ENCODE measurements at places on chromosomes 1 and 21.

GRCh38 chr21:46159390-46159789 lies 4.0 kb upstream of the FTCD start:
- DNase-seq, result no peak

- peak; percentile 95 for DNase-seq
Measured at GRCh38 chr1:206001476-206001888, 1.7 kb downstream of the RAB7B start.

- DNase-seq, result no peak
Measured at GRCh38 chr1:47996406-47997226, 569 bp downstream of the TRABD2B start.

GRCh38 chr1:159338018-159338417 lies 35.9 kb downstream of the FCER1A start:
- no peak for DNase-seq

GRCh38 chr1:69572921-69573320 lies 5.2 kb downstream of the LRRC7 start:
- DNase-seq, result no peak

DNA sequence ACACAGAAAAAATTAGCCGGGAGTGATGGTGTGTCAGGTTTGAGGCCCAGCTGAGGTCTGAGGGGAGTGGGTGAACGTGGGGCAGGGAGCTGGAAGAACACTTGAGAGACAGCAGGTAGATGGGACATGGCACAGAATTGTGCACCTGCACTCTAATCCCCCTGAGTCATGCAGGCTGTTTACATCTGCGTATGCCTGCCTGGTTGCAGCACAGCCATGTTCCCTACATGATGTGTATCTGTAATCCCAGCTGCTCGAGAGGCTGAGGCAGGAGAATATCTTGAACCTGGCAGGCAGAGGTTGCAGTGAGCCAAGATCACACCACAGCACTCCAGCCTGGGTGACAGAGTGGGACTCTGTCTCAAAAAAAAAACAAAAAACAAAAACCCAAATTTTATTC lies 44.8 kb downstream of the ATP5PO start:
- no peak for DNase-seq

DNA sequence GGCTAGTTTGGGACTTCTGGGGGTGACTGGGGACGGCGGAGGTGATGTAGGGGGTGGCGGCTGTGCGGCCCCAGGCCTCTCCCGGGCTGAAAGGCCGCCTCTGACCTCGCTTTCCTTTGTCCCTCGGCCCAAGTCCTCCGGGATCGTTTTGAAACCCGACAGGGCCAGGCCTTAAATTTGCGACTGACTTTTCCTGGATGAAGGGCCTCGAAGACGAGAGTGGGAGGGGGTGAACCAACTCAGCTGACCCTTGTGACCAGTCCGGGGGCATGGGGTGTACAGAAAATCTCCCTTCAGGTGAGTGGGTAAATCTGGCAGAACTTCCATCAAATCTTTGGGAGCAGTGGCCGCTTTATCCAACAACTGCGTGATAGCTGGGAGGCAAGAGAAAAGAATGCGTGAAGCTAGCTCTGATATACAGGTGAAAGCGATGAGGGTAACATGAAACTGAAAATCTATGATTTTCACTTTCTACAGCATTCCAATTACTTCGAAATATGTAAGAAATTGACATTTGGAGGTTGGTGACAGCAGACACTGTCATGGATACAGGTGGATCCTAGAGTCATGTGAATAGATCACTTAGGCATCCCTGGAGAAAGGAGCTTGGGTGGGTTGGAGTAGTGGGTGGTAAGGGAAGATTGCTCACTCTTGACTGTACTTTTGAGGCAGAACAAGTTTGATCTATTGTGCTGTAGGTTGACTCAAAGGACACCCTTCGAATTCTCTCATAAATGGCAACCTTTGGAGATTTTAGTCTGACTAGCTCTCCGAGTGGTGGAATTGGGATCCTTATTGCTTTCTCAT lies 885 bp downstream of the AHCYL1 start:
- no peak for DNase-seq

DNA sequence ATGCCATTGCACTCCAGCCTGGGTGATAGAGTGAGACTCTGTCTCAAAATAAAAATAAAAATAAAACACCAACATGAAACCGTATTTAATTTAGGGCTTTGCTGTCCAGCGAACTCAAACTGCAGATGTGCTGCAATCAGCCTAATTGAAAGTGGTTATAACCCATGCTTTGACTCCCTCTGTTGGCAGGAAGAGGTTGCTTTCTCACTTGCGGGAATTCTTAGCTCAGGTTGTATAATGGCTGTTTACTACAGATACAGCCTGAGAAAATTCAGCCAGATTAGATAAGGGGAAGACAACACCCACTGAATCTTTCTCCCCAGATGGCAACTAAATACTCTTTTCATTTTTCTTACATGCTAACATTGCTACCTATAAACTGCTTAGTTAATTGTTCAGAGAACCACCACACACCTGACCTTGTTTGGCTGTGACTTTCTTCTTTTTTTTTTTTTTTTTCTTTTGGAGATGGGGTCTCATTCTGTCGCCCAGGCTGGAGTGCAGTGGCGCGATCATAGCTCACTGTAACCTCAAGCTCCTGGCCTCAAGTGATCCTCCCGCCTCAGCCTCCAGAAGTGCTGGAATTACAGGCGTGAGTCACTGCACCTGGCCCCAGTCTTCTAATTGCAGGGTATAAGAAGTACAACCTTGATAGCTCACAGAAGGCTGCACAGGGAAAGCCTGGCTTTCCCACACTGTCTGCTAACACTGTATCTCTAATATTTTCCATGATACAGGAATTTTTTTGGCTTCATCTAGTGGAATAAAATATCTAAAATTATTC lies 34.6 kb downstream of the DNTTIP2 start:
- DNase-seq, result peak; percentile 81

DNA sequence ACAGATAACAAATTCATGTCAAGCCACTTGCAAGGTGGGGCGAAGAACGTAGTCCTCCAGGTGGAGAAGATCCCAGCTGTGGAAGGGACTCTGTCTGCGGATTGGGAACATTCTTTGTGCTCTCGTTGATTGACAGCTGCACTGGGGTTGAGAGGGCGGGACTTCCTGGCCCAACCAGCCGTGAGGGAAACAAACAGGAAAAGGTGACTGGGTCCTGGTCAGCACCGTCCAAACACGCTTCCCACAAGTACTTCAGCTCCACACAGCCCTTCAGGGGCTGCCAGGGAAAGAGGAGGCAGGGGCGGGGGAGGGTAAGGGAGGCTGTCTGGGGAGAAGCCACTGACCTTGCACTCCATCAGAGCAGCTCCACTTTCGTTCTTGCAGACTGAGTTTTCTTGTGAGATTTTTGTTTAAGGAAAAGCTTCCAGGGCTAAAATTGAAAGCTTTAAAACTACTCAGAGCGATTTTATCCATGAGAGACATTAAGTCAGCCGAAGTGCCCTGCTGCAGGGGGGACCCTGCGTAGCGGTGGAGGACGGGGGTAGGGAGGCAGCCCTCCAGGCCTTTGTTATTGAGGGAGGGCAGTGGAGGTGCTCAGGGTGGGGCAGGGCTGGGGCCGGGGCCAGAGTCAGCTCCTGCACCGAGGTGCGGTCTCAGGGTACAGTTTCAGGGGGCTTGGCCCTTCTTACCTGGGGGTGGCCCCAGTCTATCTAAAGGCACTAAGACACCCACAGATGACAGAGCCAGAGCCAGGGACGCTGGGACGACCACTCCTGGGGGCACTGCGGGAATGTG lies 21.6 kb upstream of the STUM start:
- DNase-seq, result peak; percentile 19

- DNase-seq, result no peak
Measured at GRCh38 chr1:27821761-27822315, 8.7 kb upstream of the PPP1R8 start.

DNA sequence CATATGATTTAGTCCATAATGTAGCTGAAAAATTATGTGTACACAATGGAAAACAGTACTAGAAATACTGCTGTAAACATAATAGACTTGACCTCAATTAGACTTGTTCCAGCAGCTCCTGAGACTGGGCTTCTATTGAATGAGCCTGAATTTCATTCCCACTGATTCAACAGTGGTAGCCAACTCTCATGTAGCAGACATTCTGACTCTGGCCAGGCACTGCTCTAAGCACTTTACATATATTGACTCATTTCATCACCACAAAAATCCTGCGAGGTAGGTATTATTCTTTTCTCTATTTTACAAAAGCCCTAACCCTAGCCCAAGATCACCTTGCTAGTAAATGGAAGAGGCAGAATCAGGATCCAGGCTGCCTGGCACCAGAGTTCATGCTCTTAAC lies 12.8 kb upstream of the CTSS start:
- no peak for DNase-seq

- DNase-seq, result no peak
Measured at GRCh38 chr1:205373022-205373797, 16.5 kb upstream of the KLHDC8A start.

DNA sequence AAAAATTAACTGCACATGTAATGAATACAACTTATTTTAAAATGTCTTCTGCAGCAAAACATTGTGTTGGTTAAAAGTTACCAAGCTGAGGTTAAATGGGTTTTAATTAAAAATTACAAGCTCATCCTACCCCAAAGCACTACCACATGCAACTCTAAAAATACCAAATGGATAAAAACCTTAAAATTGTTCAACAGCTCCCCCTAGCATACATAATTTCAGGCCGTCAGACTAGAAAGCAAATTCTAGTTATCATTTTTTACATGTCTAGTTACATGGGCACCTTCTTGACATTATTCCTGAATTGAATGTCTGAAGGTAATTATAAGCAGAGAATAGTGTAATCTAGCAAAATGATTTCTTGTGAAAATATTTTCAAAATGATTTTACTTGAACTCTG lies 176.5 kb downstream of the C1orf21 start:
- DNase-seq, result peak; percentile 29

- DNase-seq, result peak; percentile 29
Measured at GRCh38 chr1:210505601-210506496, 177.1 kb downstream of the HHAT start.

DNA sequence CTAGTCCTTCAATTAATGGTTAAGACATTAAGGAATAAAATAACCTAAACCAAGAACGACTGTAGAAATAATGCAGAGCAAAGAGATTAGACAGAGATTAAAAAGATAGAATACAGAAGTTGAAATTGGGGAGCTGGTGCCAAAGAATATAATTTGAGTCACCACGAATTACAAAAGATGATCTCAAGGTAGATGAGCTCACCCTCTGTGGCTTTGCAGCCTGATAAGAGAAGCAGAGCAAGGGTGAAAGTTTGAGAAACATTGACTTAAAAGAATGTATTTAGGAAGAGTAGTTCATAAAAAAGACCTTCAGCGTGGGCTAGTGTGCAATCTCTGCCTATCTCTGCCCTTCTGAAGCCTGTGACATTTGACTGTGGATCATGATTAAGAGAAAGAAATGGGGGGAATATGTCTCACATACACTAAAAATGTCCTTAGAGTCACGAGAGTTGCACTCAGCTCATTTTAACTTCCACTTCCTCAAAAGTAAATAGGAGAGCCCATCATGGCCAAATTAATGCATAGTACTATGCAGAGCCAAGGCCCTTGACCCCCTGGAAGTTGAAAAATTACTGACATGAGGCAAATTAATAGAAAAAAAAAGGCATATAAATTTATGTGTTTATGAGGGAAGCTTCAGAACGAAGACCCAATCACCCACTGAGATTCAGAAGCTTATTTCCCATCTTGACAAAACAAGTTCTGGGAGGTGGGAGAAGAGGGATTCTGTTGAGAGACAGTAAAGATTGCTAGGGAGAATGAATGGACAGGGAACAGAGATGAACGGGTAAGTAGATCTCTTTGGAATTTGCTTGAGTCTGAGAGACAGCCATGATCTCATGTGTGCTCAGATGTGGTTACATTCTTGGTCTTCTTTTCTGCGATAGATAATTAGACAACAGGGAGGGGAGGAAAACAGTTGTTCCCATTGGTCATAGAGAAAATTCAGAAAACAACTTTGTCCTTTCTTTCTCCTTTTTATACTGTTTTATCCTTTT lies 395.4 kb upstream of the LRRC7 start:
- peak; percentile 44 for DNase-seq

DNA sequence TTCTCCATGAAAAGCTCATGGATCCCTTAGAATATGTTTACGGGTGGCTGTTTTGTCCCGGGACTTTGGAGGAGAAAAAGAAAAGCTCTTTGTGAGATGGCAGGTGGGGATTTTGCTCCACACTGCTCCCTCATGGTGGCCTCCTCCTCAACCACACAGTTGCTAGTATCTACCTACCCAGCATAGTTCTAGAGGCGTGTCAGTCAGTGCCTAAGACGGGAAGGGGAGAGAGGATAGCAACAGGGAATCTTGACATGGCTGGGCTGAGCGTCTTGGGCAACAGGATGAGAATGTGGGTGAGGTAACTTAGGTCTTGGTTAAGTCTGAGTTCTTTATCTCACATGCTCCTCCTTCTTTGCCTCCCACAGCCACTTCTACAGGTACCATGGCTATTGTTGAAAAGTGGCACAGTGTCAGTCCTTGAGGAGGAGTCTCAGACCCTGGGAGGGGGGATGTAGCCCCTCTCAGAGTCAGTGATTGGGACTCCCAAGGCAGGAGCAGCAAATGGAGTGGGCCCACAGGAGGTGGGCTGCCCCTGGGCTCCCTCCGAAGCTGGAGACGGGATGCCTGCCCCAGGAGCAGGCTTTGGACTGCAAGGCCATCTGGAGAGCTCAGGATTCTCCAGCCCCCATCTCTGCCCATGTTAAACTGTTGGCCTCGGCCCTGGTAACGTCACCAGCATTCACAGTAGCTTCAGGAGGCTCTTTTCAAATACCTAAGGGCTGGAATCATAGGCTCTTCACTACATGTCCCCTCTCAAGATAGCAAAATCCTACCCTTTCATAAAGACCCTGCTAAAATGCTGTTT lies 75.4 kb downstream of the TENT5C start:
- no peak for DNase-seq

DNA sequence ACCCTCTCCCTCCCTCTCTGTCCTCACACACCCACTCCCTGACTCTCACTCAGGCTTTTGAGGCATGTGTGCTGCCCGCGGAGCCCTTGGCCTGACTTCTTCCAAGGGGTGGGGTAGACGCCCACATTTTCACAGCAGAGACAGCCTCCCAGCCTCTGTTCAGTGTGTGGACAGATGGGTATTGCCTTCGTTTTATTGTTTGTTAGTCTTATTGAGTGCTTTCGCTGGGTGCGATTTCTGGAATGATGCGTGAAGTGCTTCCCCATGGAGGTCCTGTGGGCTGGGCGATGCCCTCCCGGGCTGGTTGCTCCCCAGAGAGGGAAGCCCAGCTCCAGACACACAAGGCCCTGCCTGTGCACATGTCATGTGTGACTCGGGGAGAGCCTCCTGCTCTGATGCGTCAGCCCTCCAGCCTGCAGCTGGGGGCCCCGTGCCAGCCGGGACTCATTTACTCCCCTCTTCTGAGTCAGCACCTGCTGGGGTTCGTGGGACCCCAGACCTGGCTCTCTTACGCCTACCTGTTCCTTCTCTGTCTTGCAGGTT lies 14.7 kb downstream of the PDXK start:
- peak; percentile 67 for DNase-seq

DNA sequence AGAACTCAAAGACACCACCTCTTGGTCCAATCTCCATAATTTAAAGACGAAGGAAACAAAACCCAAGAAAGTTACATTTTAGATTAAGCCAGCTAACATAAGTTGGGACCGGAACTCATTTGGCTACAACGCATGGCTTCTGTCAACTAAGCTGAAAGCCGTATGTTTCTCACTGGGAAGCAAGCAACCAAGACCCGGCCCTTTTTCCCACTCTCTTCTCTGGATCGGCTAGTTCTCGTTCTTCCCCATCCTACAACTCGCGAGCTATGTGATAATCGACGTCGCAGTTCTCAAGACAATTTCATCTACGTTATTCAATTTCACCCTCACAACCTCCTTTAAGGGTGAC lies 601 bp downstream of the CCT8 start:
- DNase-seq, result peak; percentile 39

- peak; percentile 60 for DNase-seq
Measured at GRCh38 chr1:160189649-160190625, at the start of gene CASQ1. TSS of gene CASQ1 (plus strand) at chr1:160190575. CDS start at chr1:160190752, 177 bp downstream.

- DNase-seq, result peak; percentile 96
Measured at GRCh38 chr1:4702932-4703331, 48.5 kb downstream of the AJAP1 start.

Data from fibroblast of skin of back (primary cell).